ENCODE measurements at places on chromosomes 12 and 14. TPM values are rescaled to one million over a fixed set of nuclear protein-coding genes. Genes with fewer than 3 reads are reported as not detected.

E2F7 gene
- 9.1 TPM for total RNA-seq

DNA sequence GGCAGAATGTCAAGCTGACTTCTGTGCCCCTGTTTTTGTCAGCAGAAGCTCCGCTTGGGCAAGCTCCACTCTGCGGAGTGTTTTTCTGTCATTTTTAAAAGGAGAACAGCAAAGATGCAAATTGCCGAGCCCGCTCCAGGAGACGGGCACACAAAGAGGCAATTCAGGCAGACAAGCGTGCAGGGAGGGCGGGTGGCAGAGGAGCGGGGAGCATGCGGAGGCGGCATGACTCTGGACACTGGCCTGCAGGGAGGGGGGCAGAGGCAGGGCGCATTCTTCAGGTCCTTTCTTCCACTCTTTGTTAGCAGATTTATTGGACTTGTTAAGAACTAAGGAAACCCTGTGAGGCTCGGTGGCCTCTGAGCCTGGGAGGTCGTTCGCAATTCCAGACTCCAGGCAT, 187.3 kb upstream of the RMST start:
- no peaks in the 10 kb centered on the region for H3K36me3 ChIP-seq
- H3K27me3 ChIP-seq: no peaks in the 10 kb centered on the region
- no peak for DNase-seq
- no peak overlapping the region for H3K4me3 ChIP-seq

AKAP3 gene
- 0.49 TPM for total RNA-seq

ADGRD1 gene
- total RNA-seq: 0.46 TPM

DNA sequence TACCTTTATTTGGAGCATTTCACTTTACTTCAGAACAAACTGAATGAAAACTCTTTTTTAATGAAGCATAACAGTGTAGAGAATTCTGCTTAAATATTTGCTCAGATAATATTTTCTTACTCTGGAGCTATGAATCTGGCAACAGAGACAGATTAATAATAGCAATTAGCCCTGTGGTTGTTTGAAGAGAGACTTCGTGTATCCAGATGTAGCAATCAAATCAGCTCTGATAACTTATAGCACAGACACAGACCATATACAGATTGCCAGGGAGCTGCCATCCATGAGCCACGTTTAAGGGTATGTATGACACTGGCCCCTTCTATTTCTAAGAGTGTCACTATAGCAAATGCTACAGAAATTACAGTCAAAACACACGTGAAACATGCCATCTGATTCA, 146.6 kb downstream of the EXOC5 start:
- H3K36me3 ChIP-seq: no peaks in the 10 kb centered on the region
- no peaks in the 10 kb centered on the region for H3K4me1 ChIP-seq

- no peak overlapping the region for H3K4me3 ChIP-seq
- no peaks in the 10 kb centered on the region for H3K4me1 ChIP-seq
- DNase-seq: peak; percentile 35
- H3K27ac ChIP-seq: no peak overlapping the region
These were observed 8.9 kb downstream of the GTF2A1 start for GRCh38 chr14:81211844-81212243.

CPNE6 gene
- total RNA-seq: not detected

INHBC gene
- total RNA-seq: 1.5 TPM

DNA sequence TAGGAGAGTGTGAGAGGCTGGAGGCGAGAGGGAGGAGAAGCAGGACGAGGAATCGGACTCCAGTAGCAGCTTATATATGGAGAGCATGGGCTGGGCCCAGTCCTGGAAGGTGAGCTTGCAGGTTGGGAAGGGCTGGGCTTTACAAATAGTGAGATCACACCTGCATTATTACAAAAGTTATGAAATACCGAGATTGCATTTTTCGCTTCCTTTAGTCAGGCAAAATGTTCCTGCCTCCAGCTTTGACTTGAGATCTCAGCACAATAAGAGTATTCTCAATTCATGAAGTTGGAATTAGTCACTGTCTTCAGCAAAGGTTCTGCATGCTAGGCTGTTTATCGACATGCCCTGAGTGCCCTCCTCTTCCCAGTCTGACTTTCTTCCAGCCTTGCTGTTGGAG, at the start of gene KRT6B:
Gene KRT6B, minus strand, starts transcription at position 46 of the 400 bp plus-strand sequence. CDS start 68 bp downstream, outside the sequence.
- peaks cover 2% of the 10 kb centered on the region for H3K27me3 ChIP-seq
- H3K36me3 ChIP-seq: no peaks in the 10 kb centered on the region
- no peak for DNase-seq
- no peak within 1 kb of the TSS for H3K27ac ChIP-seq
- no peak within 1 kb of the TSS for H3K4me3 ChIP-seq
